Spleen (tissue), 13 donors: ENCODE measurements at places on chromosomes 5 and 9.

DNA sequence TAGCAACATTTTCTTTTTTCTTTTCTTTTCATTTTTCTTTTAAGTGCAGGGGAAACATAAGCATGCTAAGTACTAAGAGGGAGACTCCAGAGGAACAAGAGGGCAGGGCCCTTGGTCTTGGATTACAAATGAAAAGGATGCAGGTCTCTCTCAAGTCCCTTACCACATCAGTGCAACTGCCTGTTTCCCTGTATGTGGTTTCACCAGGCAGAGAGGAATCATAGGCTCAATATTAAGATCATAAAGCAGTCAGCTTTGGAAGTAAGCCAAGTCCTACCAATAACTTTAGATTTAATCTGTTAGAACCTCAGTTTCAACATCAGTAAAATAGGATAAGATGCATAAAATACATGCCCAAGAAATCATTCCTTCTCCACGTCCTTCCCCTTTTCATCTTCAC lies 422.7 kb upstream of the PAPPA start:
- no peak for DNase-seq

- no peak for DNase-seq
These were observed 29.7 kb downstream of the DCAF12 start for GRCh38 chr9:34096751-34097150.

- no peak for DNase-seq
These were observed 244.1 kb downstream of the ADGRV1 start for GRCh38 chr5:90802474-90803317.

- no peak for DNase-seq
These were observed 39.1 kb downstream of the CTNNA1 start for GRCh38 chr5:138792195-138792790.

DNA sequence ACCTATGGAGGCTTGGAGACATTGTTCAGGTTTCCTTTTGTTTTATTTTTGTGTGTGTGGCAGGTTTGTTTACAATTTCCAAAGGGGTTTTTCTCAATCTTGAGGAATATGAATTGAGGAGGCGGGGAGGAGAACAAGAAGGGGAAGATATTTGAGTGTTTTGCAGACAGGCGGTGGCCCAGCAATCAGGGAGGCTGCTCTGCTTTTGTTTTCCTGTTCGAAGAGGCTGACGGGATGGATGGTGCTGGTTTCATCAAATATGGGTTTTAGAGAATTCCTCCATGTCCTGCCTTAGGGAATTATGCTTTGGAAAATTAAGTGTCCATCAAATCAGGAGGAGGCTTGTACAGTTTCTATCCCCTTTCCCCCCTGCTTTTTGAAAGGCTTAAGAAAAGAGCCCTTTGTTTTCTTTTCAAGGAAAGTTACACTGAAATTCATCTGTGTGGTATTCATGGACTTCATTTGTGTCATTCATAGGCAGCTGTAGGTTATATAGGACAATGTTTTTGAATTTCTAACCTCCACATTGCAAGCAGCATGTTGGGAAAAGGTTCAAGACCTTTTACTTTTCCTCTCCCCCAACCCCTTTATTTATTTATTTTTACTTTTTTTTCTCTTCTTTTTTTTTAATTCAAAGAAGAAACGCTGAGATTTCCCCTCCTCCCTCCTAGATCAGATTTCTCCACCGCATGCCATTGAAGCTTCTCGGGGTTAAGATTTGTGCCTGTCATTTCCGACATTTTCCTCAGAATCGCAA lies 107.4 kb downstream of the ZNF462 start:
- no peak for DNase-seq

DNA sequence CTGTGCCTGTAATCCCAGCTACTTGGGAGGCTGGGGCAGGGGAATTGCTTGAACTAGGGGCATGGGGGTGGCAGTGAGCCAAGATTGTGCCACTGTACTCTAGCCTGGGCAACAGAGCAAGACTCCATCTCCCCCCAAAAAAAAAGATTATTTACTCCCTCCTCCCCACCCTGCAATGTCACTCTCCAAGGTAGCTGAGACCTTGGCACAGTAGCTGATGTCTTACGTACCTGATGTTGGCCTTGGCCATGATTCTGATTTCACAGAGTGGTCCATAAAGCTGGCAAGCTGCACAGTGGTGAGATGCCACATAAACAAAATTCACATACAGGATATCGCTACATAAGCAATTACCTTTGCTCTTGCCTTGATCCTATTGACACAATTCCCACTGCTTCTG lies 108.5 kb downstream of the CAVIN4 start:
- DNase-seq = no peak

DNA sequence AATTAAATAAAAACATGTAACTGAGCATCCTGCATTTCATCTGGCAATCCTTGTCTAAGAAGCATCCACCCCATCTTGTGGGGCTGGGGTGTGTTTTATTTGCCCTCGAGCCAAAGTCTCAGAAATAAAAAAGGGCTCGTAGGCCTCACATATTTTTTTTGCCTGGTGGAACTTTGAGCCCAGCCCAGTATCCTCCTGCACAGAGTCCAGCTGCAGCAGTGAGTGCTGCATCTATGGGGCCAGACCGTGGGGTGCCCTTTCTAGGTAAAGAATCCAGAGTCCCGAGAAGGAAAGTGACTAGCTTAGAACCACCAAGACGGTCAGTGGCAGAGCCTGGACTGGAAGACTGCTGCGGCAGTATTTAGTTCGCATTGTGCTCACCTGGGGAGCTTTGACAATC lies 33.1 kb downstream of the NEURL1B start:
- no peak for DNase-seq

GRCh38 chr9:129178568-129179382 lies 714 bp upstream of the IER5L start:
- no peak for DNase-seq

DNA sequence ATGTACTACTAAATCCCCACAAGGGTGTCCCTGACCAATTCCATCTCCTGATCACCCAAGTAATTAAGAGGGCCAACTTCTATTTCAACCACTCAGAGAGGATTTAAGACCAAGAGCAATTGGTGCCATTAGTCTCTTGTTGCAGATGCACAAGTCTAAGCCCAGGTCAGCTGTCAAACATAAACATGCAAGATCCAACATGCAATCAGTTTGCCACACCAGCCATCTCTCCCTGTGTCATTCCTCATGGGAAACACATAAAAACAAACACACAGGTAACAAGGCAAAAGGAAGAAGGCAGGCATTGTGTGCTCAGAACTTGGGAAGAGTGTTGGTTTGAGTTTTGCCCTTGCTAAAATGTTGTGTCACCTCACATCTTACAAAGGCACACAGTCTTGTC lies 139.2 kb downstream of the SPOCK1 start:
- no peak for DNase-seq

- no peak for DNase-seq
These were observed 527.2 kb downstream of the NR2F1-AS1 start for GRCh38 chr5:93053825-93054224.

GRCh38 chr5:82298668-82299067 lies 20.5 kb upstream of the RPS23 start:
- DNase-seq = no peak
